ENCODE measurements at places on chromosomes 5 and 9. TPM values are rescaled to one million over a fixed set of nuclear protein-coding genes. Genes with fewer than 3 reads are reported as not detected.
A peak's percentile ranks its signal among the peaks of the same experiment; 100 is the strongest.

The FAM170A gene
- not detected for total RNA-seq

DNA sequence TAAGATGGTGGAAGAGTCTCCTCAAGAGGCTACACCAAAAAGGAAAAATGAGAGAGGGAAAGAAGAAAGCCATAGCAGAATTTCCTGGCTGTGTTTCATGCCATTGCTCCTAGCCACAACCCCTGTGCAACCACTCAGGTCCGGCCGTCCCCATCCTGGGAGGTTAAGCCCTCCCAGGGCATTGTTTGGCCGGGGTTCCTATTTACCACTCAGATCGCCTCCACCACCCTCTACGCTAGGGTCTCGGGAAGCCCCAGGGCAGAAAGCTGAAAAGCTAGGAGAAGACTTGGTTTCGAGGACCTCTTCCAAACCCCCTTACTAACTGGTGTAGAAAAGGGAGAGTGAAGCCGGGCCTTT lies 715 bp downstream of the RC3H2 start:
- peak; percentile 28 for DNase-seq

The PCDHGB6 gene
- 21.7 TPM for total RNA-seq

The CDH9 gene
- total RNA-seq = 16.0 TPM

The MCC gene
- 61.1 TPM for total RNA-seq

GRCh38 chr5:67453111-67453905 lies 256.7 kb upstream of the CD180 start:
- no peak for DNase-seq

DNA sequence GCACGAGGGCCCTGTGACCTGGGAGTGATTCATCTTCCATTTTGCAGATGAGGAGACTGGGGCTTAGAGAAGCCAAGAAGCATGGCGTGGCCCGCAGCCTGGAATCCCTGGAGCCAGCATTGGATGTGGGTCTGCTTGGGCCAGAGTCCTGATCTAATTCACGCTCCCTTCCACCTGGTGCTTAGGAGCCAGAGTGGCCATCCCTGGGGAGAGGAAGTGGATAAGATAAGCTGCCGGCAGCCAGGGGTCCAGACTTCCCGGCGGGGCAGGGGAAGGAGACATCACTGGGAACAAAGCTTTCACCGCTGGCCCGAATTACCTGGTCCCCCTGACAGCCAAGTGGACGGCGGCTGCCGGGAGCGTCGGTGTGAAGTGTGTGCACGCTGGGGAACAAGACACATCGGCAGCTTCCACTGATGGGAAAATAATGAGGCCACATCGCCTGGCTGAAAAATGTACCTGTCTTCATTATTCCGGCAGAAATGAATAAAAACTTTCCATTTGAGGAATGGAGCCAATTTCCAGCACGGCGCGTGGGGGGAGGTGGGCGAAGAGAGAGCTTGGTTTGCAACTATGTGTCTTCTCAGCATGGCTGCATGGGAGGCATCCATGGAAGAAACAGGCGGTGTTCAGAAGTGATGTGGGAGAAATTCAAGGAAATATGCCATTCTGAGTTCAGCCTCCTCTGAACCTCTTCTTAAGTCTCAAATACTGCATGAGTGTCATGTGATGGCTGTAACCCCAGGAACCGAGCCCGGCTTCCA lies 78.5 kb downstream of the OLFM1 start:
- DNase-seq = no peak

DNA sequence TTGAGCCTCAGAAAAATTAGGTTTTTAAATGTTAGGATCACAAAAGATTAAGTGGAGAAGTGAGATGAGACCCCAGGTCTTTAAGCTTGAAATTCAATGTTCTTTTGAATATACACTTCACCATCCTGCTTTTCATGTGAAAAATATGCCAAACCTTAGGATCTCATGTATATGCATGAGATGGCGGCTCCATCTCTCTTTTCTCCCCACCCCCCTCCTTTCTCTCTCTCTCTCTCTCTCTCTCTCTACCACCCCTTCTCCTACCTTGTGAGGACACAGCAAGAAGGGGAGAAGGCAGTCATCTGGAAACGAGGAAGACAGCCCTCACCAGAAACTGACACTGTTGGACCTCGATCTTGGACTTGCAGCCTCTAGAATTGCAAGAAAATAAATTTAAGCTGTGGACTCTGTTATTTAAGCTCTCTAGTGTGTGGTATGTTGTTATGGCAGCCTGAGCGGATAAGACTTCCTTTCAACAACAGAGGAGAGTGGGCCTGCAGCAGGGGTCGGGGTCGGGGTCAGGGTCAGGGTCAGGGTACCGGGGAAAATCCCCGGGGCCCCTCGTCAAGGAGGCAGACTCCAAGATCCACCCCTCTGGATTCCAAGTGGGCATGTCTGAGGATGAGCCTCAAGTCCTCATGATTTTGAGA lies 16.4 kb upstream of the ALDH1B1 start:
- no peak for DNase-seq

DNA sequence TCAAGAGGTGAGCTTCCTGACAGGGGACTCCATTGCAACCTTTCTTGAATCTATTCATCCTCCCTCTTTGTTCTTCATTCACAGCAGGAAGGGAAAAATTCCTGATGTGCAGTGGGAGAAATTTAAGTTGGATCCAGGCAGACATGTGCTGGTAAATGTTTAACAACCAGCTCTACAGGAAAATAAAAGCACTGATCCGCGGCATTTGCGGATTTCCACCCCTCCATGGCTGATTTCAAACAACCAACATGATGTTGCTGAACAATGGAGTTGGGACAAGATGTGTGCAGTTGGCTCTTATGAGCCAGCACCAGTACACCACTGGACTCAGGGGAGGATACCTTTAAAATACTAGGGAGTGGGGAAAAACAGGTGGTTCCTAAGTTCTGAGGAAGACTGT lies 47.0 kb downstream of the SPRY4 start:
- DNase-seq = no peak

The CARD9 gene
- total RNA-seq = 1.9 TPM

The ADAMTSL2 gene
- 1.8 TPM for total RNA-seq

The DDX4 gene
- total RNA-seq = 0.09 TPM

GRCh38 chr5:13957032-13957645 lies 12.7 kb upstream of the DNAH5 start:
- peak; percentile 71 for DNase-seq

DNA sequence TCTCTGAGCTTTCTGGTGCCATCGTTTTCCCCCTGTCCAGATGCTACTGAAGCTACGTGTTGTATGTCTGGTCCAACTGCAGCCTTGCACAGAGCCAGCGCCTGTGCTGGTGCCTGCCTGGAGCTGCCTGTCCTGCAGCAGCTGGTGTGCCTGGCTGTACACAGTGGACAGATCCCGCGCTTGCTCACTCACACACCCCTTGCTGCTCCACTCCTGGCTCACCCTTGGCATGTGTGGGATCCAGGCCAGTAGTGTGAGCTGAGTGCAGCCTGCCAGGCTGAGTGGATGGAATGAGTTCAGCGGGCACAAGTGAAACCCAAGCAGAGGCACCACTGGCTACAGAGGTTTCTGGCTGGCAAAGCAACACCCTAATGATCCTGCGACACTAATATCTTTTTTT lies 40.4 kb downstream of the FER start:
- peak; percentile 24 for DNase-seq

DNA sequence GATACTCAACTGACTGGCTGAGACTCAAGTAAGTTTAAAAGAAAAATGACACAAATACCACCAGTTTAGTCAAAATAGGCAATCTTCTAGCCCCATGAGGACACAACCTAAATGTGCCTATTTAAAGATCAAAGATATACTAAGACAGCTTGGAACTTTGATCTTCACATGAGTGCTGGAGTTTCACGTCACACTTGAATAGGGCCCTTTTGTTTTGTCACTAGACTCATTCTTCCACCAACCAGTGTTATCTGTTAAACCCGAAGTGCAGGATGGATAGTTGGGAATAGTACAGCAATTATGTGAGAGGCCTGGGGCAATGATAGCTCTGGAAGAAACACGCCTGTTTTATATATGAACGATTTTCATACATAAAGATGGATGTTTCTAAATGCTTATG lies 792.8 kb upstream of the NUDT12 start:
- DNase-seq = no peak

- no peak for DNase-seq
These were observed 130.6 kb downstream of the TENT4A start for GRCh38 chr5:6843821-6844220.

DNA sequence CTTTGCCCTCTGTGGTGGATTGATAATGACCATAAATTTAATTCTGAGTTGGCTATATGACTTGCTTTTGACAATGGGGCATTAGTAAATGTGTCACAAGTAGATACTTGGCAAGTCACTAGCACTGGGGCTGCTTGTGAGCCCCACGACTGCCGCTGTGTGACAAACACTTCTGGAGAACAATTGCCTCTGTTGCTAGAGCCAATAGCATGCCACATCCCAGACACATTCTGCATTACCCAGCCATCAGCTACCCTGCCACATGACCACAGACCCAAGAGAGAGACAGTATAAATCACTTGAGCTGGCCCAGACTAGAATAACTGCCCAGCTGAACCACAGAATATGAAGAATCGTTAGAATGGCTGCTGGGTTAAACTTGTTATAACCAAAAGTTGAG lies 753.2 kb upstream of the DMAC1 start:
- no peak for DNase-seq

DNA sequence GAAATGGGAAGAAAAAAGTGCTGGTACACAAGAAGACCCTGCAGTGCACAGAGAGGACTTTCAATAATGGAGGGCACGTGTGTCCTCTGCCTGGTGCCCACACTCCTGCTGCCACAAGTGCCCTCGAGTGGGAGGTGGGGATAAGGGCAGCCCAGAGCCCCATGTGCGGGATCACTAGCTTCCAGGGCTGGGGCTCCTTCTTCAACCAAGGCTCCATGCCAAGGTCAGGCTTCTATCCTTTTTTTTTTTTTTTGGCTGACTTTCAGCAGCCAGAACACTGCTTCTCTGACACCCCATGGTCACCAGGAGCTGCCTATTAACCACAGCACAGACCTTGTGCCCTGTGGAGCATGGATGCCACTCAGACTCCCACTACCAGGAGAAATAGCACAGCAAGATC lies 7.5 kb downstream of the ACSL6 start:
- no peak for DNase-seq

DNA sequence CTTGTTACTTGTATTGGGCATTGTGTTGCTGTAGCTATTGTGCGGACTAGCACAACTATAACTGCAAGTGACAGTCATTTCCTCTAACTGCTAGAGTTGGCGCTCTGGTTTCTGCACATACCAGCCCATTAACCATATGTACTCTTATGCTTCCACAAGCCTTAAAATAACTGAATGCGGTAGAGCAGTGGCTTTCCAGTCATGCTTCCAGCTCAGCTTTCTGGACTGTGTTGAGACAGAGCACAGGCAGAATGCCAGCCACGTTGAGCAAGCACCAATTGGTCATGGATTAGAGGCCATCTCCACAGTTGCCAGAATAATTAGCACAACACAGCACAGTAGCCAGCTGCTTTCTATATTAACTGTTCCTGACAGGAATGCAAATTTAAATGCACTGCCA lies 12.2 kb downstream of the INVS start:
- peak; percentile 67 for DNase-seq

The PCDHGA10 gene
- total RNA-seq = 21.4 TPM

DNA sequence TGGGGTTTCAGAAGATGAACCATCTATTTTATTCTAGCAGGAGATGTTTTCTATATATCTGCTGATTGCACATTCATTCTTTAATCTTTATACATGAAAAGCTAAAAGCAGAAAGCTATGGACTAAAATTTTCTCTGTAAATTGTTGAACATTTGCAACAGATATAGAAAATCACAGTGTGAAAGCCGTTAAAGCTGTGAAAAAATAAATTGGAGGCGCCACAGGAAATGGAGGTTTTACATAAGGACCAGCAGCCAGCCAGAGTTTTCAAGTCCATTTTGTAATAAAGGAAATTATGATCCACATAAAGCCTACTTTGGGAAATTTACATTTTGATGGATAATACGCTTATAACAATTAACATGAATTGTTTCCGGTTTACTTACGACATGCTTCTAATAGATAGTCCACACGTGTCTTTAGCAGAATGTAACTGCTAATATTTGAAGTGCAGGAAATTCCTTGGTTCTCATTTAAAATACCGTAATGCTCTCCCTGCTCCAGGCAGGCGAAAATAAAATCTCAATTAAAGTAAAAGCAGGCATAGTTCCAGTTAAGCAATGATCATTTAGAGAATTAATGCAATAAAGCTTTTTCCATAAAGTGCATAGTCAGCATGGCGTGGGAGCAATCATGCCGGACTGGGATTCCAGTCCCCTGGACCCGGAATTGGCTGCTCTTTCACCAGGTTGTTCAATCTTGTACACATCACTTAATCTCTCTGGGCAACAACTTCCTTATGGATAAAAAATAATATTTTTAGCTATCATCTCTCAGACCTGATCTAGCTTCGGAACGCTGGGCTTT lies 445.4 kb downstream of the ZNF608 start:
- no peak for DNase-seq

DNA sequence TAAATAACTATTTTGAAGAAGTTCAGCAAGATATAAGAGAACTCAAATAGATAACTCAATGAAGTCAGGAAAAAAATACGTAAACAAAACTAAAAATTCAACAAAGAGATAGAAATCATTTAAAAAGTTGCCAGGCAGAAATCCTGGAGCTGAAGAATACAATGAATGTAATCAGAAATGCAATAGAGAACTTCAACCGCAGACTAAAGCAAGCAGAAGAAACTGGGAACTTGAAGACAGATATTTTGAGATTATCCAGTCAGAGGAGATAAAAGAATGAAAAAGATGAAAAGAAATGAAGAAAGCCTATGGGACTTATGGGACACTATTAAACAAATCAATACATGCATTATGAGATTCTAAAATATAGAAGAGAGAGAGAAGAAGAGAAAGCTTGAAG lies 129.1 kb upstream of the LPAR1 start:
- DNase-seq = no peak

DNA sequence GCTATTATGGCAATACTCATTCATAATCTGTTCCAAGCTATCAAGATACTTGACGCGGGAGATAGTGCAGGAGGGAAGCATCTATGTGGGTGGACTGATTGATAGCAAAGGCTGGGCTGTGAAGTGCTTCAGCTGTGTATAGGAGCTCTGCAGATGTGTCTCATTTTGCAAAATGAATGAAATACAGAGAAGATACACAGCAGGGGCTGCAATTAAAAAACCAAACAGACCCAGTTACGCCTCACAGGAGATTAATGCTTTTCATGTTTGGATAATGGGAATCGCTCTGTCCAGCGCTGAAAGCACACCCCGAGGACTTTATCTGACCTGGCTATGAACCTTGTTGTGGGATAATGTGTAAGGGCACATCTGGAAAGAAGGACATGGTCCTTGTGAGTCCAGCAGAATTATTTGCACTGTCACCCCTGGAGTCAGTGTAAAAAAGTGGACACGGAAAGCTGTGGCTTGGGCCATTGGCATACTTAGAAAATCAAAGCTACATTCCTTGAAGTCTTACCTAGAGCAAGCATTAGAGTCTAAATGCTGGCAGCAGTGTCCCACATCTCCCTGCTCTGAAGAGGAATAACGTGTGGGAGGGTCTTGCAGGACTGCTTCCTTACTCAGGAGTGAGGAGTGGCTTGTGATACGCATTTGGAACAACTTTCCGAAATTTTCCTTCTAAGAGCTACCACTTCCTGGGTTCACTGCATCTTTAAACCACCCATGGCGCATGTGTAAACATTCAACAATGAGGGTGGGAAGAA lies 2.6 kb downstream of the SH3RF2 start:
- no peak for DNase-seq

- no peak for DNase-seq
These were observed 5.4 kb upstream of the CLK4 start for GRCh38 chr5:178632285-178632684.

Measured in cerebellum (tissue), 4 donors.